ENCODE measurements at places on chromosomes 2 and 18.

GRCh38 chr2:26396734-26397298, 4.9 kb upstream of the DRC1 start:
- no peak for DNase-seq

GRCh38 chr18:37299471-37300304, 265.9 kb downstream of the CELF4 start:
- peak; percentile 98 for DNase-seq

GRCh38 chr2:127562936-127563335, 27.5 kb downstream of the MYO7B start:
- DNase-seq: no peak

GRCh38 chr18:33761363-33761762, 183.3 kb downstream of the ASXL3 start:
- peak; percentile 48 for DNase-seq

GRCh38 chr2:5549771-5550170, 142.4 kb upstream of the SOX11 start:
- DNase-seq: no peak

DNA sequence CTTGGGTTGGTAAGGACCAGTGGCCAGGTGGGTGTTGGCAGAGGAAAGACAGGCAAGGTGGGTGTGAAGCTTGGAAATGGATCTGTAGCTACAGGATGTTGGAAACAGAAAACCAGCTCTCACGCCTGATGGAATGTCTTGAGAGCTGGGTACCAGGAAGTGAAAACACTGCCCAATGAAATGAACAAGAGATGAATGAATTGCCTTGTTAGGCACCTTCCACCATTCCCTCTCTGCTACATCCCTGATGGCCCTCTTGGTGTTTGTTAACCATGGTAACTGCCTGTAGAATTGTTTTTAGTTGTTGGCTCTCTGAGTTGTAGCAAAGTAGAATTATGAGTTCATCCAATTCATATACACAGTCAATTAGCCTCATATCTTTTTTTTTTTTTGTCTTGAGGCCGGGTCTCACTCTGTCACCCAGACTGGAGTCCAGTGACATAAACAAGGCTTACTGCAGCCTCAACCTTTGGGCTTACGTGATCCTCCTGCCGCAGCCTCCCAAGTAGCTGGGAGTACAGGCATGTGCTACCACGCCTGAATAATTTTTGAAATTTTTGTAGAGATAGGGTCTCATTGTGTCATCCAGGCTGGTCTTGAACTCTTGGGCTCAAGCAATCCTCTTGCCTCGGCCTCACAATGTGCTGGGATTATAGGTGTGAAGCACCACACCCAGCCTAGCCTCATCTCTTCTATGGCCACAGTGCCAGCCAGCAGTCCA, 9.5 kb downstream of the KCMF1 start:
- no peak for DNase-seq

DNA sequence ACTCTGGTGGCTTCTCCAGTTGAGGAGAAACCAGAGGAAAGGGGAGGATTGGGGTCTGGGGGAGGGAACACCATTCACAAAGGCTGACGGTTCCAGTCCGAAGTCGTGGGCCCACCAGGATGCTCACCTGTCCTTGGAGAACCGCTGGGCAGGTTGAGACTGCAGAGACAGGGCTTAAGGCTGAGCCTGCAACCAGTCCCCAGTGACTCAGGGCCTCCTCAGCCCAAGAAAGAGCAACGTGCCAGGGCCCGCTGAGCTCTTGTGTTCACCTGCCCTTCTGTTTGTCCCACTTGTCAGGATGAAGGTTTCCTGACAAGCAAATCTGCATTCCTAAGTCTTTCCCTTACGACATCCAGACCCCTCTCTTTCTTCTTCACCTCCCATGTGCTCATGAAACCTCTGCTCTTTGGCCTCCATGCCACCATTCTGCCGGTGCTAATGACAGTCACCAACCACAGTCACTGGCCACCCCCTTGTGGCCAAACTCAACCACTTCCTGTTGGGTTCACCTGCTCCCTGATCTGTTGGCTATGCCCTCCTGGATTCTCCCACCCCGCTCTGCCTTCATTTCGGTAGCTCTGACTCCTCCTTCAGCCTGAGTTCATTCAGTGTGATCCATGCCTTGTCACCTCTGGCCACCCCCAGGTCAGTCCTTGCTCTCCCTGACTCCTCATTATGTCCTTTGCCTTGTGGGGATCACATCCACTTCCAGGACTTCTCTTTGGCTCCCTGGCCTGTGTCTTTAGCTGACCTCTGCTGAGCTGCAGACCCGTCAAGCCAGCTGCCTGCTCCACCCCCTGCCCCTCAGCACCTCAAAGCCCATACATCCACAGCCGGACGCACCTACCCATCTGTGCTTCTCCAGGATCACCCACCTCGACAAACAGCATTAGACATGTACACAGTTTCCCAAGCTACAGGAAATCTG, 17.6 kb downstream of the EMX1 start:
- DNase-seq: no peak

- DNase-seq: peak; percentile 52
Observed at GRCh38 chr2:126858013-126858412, 40.7 kb upstream of the TEX51 start.

DNA sequence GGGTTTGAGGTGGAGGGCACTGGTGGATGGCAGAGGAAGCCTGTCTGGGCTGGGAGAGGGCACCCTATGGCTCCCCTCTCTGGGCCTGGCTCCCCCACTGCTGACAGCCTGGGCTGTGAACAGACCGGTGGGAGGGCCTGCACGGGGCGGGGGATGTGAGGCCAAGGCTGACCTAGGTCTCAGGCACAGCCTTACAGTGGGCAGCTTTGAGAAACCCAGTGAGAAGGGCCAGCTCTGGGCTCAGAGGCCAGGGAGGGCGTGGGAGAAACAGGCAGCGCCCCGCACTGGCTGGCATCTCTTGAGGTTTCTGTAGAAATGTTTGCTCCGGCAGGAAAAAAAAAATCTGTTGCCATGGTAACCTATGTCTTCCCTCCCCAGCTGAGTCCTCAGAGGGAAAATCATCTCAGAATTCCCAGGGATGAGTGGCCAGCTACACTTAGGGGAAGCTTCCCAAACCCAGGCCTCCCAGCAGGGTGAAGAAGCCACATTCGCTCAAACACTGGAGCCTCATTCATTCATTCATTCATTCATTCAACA, 71.7 kb upstream of the TAF1B start:
- DNase-seq: peak; percentile 92

DNA sequence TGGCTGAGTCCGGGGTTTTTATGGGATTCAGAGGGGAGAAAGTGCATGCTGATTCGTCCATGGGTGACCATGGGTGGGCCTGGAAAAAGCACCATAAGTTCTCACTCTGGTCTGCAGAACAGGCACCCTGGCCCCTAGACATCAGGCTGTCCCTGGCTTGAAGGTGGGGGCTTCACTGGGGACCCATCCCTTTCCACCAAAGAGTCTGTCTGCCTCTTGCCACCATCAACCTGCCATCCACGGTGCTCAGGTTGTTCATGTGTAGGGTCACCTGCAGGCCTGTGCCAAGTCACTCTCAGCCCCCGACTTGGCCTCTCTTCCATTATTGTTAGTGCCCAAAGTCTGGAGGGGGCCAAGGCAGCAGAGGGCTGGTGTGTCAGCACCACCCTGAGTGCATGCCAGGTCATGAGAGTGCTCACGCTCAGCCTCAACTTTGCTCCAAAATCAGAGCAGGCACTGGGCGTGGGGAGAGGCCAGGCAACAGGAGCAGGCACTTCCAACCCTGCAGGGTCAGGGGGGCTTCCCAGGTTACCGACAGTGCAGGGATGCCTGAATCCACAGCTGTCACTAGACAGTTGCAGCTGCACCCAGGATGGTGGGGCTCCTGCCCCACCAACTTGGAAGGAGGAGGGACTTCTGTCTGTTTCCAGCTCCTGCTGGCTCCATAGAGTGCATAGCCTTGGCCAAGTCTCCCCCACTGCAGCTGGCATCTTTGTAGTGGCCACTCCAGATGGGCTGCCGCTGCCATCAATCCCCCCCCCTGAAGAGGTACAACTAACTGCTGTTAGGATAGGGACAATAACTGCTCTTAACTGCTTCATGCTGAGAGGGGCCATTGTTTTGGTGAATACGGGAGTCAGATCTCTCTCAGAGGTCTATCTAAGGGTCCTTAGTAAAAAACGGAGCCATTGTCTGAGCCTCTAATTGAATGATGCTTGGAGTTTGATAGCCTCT, 209.3 kb downstream of the AKAIN1 start:
- DNase-seq: no peak

DNA sequence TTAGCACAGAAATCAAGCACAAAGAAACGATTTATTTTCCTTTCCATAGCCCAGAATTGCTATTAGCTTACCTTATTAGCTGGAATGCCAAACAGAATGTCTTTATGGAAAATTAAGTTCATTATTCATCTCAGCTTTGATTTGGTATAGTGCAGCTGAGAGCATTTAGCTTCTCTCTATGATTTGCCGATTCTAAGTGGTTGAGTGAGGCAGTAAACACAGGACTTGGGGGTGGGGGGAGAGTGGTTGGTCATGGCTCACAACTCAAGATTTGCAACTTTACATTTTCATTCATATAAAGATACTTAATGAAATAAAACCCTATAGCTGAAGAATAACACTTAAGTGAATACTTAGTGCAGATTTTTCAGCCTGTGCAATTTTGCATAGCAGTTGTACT, 395.2 kb downstream of the TGIF1 start:
- no peak for DNase-seq

GRCh38 chr2:146873646-146874259, 971.1 kb upstream of the ACVR2A start:
- DNase-seq: no peak

- peak; percentile 50 for DNase-seq
Observed at GRCh38 chr2:3738454-3738853, 35.1 kb downstream of the DCDC2C start.

DNA sequence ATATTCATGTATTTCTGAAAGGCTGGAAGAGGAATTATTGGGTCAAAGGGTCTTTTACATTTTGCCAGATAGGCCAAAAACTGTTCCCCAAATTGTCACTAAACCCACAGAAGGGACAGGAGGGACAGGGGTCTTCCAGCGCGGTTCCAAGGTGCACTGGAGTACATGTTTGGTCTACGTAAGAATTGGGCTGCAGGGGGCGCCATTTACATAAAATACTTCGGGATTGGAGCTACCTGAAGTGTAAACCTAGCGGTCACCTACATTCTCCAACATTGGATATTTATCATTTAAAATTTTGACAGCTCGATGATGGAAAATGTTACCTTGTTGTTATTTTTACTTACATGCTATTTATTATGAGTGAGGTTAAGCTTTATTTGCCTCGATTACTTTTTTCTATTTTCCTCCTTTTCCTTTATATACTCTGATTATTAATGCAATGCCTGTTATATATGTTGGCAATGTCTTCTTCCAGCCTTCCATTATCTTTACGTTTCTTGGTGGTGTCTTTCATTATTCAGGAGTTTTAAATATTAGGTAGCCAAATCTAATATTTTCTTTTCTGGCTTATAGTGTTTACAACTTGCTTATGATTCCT, 43.0 kb upstream of the RAB6C start:
- DNase-seq: no peak

DNA sequence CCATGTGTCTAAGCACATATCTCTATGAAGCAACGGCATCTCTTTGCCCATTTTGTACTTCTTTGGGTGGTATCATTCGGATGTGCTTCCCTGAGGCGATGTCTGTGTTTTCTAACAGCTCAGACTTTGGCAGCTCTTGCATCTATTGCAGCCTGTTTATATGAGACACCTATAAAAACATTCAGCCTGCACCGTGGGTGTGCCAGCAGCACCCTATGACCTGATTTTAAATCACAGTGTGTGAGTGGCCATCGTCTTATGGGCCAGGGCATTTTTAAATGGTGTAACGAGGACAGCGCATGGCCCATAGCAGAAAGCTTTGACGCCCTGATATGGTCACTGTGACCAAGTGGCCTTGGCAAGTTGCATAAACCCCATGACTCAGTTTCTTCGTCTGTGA, 12.9 kb downstream of the NPAS2 start:
- DNase-seq: no peak

Data from fibroblast of skin of scalp (primary cell).